Calu3 (cell line): ENCODE measurements at places on chromosomes 2 and 18. TPM values are rescaled to one million over a fixed set of nuclear protein-coding genes. Genes with fewer than 3 reads are reported as not detected.

SP9 gene
- total RNA-seq: not detected in 2 replicates

HRH4 gene
- 0.09 TPM in 1 of 2 replicates, not detected in the other for total RNA-seq

MGAT5 gene
- 112 and 129 TPM in 2 replicates for total RNA-seq

CHST9 gene
- 50.4 and 56.9 TPM in 2 replicates for total RNA-seq

OTX1 gene
- total RNA-seq: 7.1 and 8.3 TPM in 2 replicates

DYNAP gene
- total RNA-seq: not detected in 2 replicates

METTL21A gene
- total RNA-seq: 27.6 TPM in 2 replicates

ALPI gene
- total RNA-seq: not detected in 2 replicates

CAPN14 gene
- 0.35 and 0.42 TPM in 2 replicates for total RNA-seq

RUFY4 gene
- total RNA-seq: 0.21 and 2.6 TPM in 2 replicates

NT5DC4 gene
- total RNA-seq: 10.1 and 13.6 TPM in 2 replicates

RFTN2 gene
- 0.05 and 0.24 TPM in 2 replicates for total RNA-seq

NCKAP5 gene
- total RNA-seq: 1.2 and 2.2 TPM in 2 replicates

- no peak for DNase-seq
These were observed 59.5 kb downstream of the ATAD2B start for GRCh38 chr2:23867449-23867848.

DNA sequence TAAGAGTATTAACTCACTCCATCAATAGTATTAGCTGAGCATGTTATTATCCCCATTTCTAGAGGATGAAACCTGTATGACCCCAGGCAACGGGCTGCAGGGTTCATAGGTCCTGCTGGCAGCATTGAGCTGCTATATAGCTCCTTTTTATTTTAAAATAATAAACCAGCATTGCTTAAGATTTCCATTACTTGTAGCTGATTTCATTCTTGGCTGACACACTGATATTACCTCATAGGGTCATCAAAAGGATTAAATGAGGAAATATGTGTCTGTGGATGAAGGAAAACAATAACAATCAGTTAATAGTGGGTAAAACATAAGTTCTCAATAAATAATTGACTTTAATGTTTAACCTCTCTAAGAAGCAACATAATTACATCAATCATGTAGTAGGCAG, 48.3 kb upstream of the NRP2 start:
- no peak for DNase-seq

GRCh38 chr2:138708682-138709241, 71.4 kb downstream of the NXPH2 start:
- DNase-seq: no peak

DNA sequence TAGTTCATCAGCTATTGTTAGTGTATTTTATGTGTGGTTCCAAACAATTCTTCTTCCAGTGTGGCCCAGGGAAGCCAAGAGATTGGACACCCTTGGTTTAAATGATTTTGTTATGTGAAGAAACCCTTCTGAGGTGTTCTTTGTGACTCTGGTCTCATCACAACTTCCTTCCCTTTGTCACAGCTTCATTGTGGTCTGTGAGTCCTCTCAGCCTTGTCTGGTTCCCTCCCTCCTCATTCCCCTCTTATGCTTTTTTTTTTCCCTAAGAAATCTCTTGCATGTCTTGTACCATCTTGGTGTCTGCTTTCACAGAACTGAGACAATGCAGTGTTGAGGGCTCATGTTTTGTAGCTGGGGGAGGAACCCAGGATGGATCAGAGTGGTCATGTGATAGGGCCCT, 118.9 kb downstream of the TMEM182 start:
- DNase-seq: no peak

- no peak for DNase-seq
These were observed 52.6 kb downstream of the QPCT start for GRCh38 chr2:37396890-37397565.

GRCh38 chr2:21428754-21429153, 305.0 kb downstream of the TDRD15 start:
- DNase-seq: no peak

DNA sequence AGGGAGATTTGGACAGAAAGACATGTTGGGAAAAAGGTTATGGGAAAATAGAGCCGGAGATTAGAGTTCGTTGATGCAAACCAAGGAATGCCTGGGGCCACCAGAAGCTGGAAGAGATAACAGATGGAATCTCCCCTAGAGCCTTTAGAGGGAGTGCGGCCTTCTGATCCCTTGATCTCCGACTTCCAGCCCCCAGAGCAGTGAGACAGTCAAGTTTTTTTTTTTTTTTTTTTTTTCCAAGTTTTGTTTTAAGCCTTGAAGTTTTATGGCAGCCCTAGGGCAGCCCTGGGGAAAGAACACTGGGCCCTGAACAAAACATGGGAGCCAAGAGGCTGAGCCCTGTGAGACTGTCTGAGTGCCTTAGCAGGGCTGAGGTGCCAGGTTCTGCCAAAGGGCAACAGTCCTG, 6.5 kb downstream of the DGKD start:
- DNase-seq: no peak

- DNase-seq: no peak
These were observed 2.4 kb downstream of the GPR45 start for GRCh38 chr2:105243961-105244360.

DNA sequence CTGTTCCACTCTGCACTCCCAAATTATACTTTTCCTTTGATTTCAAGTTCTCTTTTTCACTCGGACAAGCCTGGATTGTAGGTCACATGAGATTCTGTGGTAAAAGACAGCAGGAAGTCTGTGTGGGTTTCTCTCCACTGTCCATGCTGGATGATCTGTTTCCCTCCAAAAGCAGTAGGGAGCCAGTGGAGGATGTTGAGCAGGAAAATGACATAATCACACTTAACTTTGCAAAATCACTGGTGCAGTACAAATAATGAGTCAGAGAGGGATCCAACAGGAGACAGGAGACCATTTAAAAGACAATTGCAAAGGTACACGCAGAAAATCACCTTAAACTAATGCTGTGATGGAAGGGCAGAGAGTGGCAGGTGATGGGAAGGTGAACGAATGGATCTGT, 301.3 kb downstream of the ZNF407 start:
- no peak for DNase-seq

DNA sequence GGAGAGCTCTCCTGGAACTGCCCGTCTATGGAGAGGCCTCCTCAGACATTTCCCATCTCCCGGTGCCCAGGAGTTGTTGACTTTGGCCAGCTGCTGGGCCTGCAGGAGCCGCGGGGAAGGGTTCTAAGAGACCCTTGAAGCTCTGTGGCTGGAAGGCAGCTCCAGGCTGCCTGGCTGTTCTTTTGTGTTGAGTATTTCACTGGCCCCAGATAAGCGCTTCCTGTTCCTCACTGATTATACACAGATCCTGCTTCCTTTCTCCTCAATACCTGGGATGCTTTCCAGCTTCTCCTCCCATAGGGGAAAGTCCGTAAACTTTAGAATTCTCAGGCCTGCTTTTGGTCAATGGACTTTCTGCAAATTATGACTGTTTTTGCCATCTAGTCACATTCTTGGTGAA, 57.8 kb downstream of the TGOLN2 start:
- no peak for DNase-seq

- no peak for DNase-seq
These were observed 104.5 kb downstream of the PTGR3 start for GRCh38 chr18:75104483-75104882.
